Stimulated activated CD4-positive, alpha-beta T cell treated with anti-CD3 and anti-CD28 coated beads, Interleukin-15, amount 100 ng/mL, for 48 hours (primary cell): ENCODE measurements at places on chromosomes 13 and 19.

DNA sequence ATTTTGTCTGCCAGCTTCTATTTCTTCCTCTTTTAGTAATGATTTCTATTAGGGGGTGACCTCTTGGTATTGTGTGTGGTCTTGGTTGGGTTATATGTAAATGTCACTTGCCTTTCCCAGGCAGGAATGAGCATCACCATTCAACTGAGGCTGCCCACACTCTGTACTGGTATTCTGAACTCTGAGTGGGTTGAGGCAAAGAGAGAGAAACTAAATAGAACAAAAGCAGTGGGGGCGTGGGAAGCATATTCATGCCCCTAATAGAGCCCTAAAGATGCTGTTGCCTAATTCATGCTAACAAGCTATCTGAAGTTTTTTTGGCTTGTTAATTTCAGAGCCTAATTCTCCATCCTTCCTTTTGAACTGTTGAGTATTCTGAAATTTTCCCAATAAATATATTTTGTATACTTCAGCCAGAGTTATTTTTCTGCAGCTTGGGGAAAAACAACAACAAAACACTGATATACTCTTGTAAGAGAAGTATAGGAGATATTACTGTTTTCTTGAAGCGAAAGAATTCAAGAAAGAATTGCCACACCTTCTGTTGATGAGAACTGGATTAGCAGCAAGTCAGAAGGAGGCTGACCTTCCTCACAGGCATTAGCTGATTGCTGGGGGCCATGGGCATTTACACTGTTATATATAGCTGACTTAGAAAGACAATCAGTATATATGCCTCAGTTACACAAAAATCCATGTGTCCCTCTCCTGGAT lies 315.8 kb upstream of the KLF12 start:
- no peak for DNase-seq

GRCh38 chr13:106499896-106500295 lies 35.6 kb downstream of the EFNB2 start:
- no peak for DNase-seq

DNA sequence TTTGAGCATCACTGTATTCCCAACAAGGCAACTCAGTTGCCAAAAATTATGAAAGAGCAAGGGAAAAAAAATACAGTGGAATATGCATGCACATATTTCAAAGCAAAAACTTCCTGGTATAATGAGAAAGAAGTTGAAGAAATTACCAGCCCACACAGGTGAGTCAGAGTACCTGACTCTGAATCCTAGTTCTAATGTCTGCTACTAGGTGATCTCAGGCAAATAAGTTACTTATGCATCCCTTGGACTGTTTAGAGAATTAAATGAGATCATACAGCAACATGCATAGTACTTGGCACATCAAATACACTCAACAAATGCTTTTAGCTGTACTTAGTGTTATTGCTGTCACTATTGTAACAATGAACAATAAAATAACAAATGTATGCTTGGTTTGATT lies 144.9 kb downstream of the MIPEP start:
- no peak for DNase-seq

DNA sequence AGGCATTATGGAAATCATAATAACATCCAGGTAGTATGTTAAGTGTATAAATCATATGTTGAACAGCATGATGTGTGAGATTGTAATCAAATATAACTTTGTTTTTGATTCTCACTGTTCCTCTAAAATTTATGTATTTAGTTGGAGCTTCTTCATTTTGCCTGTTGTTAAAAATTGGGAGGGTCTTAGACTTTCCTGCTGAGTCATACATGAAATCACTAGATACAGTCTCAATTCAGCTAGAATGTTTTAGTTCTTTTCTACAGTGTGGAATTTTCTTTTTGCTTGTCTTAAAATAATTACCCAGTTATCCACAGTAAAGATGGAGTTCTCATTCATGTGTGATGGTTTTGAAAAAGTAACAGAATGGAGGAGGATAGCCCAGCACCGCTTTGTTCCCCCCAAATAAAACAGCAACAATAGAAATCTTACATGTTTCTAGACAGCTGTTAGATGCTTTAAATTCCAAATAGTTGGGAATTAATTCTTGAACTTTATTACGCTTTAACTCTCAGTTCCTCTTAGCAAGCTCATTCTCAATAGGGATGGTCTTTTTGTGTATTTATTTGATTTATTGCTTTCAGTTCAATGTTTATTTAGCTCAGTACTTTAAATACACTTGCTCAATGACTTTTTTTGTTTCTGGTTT lies 109.5 kb downstream of the PDS5B start:
- DNase-seq: no peak

- DNase-seq: no peak
Observed at GRCh38 chr13:111967572-111968201, 99.3 kb upstream of the SOX1 start.

DNA sequence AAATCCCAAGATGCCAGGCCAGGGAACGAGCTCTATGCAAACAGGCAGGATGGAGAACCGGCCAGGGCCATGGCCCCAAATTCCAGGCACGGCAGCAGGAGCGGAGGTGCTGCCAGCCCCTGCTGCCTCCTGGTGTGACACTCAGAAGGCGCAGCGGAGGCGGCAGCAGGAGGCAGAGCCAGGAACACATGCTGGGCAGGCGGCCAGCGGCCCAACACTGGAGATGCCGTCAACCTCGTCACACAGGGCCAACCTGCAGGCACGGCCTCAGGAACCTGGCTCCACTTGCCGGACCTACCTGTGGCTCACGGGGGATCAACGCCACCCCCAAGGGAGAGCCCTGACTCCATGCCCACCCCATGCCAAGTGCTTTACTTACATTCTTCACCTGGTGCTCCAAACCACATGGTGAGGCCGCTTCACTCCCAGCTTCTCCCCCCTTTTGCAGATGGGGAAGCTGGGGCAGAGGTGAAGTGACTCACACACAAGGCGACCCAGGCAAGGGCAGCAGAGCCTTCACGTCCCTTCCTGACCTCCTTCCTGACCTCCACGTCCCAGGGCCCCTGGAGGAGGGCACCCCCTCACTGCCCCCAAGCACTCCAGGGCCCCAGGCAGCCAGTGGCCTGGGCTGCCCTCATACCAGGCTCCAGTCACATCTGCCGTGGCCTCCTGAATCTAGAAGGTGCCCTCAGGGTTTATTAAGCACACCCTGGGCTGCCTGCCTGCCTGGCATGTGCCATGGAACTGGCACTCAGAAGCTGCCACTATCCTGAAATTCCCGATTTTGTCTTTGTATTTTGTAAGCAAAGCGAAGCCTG lies 43.5 kb downstream of the GGACT start:
- DNase-seq: no peak

DNA sequence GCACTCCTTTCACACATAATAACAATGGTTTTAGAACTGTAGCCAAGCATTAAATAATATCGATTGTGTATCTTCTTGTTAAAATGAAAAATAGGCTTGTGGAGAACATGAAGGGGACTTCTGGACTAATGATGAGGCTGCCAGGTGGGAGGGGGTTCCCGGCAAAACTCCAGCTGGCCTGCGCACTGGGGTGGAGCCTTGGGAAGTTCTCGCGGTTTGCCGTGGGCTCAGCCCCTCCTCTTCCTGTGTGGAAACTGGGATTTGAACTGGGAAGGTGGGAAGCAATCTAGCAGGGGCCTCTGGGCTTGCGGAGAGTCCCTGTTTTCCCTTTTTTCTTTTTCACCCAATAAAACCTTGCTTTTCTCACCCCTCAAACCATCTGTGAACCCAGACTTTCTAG lies 113.7 kb upstream of the SLITRK1 start:
- no peak for DNase-seq

DNA sequence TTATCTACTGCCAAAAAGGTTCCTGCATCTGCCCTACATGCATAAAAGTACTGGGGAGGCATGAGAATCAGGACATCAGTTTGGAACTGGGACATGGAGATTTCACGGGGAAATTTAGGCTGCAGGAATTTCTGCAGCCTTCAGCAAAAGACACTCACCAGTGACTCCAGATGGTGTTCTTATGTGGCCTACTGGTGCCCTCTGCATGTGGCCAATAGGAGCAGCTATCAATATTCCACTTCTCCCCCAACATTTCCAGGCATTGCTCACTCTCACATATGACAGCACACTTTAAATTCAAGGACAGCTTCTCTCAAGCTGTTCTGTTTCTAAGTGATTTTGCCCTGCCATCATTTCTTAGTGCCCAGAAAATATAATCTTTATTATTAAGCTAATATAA lies 570.5 kb upstream of the ARGLU1 start:
- DNase-seq: no peak

- no peak for DNase-seq
Observed at GRCh38 chr13:22644941-22645340, 535.8 kb upstream of the SGCG start.

DNA sequence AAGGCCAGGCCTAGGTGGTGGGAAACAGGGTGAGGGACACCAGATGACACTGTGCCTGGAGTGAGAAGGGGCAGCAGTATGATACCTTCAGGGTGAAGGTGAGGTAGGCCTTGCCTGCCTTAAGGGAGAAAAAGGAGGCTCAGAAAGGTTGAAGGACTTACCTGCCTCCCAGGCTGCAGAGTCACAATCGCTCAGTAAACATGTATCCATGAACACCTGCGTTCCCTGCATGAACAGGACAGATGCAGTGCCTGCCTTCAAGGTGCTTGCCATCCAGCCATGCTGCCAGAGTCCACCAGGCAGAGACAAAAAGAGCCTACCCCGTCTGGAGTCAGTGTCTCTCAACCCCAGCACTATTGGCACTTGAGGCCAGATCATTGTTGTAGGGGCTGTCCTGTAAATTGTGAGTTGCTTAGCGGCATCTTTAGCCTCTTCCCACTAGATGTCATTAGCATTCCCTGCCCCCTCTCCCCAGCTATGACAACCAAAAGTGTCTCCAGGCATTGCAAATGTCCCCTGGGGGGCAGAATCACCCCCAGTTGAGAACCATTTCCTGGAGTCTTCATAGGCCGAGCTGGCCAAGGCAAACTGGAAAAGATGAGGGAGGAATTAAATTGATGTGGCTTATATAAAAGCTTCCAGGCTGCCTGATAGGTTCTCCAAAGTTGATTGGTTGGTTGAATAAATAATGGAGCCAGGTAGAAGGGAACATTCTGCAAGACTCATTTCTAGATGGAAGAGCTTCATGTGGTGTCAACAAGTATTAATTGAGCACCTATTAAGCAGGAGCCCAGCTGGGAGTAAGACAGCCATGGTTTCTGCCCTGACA lies 1.7 kb downstream of the MAP3K10 start:
- no peak for DNase-seq

GRCh38 chr19:40797963-40798682 lies 868 bp upstream of the EGLN2 start:
- peak; percentile 69 for DNase-seq

- peak; percentile 80 for DNase-seq
Observed at GRCh38 chr19:49387936-49388372, at the start of gene KASH5. Gene KASH5 (plus strand): TSS chr19:49388249. CDS start chr19:49390884, 2,635 bp downstream.

GRCh38 chr13:99922631-99923404 lies 48.7 kb downstream of the ZIC5 start:
- no peak for DNase-seq

GRCh38 chr19:2329149-2329478 lies 630 bp downstream of the SPPL2B start:
- no peak for DNase-seq

DNA sequence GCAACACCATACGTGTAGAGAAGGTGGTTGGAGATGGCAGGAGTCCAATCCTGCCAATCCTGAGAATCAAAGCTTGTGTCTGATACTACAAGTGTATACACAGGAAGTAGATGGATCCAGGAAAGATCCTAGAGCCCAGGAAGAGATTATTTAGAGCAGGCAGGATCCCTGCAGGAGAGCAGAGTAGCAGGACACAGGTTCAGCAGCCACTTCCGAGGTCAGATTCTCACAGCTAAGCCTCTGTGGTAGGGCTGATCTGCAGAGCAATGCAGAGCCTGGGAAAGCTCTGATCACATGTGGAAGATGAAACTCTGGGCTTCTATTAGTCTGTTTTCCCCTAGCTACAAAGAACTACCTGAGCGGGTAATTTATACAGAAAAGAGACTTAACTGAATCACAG lies 28.5 kb upstream of the ZNF331 start:
- no peak for DNase-seq

GRCh38 chr19:1232652-1233072 lies 5.1 kb downstream of the CBARP start:
- DNase-seq: no peak

GRCh38 chr13:47459512-47459911 lies 541.6 kb downstream of the SUCLA2 start:
- DNase-seq: no peak

GRCh38 chr13:82800391-82800790 lies 1081.9 kb downstream of the SLITRK1 start:
- no peak for DNase-seq

DNA sequence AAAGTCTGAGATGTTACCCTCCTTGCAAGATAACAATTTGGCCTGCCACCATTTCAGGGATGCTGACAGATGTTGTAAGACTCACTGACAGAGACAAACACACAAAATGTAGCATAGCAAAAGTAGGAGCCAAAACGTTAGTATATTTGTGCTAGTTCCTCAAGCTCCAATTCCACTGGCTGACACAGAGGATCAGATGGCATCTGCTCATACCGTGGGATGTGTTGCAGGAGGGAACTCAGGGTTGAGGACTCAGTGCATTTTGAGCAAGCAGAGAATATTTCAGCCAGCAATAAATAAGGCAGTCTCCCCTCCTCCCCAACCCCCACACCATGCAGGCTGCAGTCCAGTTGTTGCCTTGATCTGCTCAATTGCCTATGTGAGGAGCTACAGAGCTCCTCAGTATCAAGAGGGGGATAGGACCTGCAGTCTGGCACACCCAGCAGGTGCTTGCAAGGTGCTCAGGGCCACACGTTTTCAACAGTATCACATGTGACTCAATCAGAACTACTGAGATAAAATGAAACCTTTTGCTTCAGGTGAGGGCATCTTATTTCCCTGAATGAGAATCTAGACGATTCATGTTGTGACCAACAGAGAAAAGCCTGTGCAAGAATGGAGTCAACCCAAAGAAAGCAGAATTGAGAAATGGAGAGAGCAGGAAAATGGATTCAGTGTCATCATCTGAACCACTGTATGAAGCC lies 23.6 kb upstream of the LRCH1 start:
- no peak for DNase-seq

DNA sequence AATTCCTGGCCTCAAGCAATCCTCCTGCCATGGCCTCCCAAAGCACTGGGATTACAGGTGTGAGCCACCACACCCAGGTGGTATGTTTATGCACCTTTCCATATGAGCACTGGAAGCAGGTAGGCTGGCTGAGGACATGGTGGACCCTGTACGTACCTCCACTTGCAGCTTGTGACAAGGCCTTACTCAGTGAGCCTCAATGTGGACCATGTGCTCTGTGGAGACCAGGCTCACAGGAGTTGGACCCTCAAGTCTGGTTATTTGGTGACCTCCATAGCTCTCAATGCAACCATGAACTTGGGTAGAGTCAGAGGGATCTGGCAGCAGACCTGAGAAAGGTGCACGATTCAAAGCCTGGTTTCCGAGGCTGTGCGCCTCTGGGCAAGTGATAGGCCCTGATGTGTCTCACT lies 5.5 kb downstream of the ACP4 start:
- no peak for DNase-seq
